Type B pancreatic cell (in vitro differentiated cells): ENCODE measurements at places on chromosomes 7 and 10. TPM values are rescaled to one million over a fixed set of nuclear protein-coding genes. Genes with fewer than 3 reads are reported as not detected.

DNA sequence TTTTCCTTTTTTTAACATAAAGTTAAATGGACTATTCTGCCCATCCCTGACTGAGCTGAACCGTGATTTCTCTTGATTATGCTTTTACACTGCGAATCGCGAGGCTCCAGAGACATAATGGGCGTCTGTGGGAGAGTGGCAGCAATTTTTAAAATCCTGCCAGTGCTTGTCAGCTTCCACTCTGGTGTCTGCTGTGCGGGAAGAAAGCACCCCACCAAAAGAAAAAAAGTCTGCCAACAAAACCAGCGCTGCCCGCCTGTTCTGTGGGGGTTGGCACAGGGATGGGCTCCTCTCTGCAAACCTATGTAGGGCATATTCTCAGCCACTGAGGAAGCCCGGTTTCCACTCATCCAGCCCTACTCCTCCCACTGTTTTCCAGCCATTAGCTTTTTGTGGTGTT lies 592.3 kb upstream of the GALNT17 start:
- DNase-seq = no peak

DNA sequence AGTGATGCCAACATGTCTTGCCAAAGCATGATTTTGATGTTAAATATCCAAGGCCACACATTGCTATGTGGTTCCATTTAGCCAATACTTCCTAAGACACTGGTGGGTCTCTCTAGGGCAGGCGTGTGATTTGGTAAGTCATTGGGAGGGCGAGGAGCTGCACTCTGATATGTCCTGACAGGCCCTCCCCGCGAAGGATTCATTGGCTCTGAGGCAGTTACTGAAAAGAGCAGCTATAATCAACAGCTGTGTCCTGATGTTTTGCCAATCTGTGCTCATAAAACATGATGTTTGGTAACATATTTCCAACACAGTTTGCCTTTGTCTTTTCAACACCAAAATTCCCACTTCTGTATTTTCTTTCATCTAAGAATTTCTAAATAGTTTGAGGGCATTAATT lies 646.7 kb downstream of the PARD3 start:
- no peak for DNase-seq

- no peak for DNase-seq
These were observed 122.3 kb upstream of the LYZL2 start for GRCh38 chr10:30751678-30752331.

GRCh38 chr10:99345350-99345749 lies 16.2 kb downstream of the CNNM1 start:
- no peak for DNase-seq

DNA sequence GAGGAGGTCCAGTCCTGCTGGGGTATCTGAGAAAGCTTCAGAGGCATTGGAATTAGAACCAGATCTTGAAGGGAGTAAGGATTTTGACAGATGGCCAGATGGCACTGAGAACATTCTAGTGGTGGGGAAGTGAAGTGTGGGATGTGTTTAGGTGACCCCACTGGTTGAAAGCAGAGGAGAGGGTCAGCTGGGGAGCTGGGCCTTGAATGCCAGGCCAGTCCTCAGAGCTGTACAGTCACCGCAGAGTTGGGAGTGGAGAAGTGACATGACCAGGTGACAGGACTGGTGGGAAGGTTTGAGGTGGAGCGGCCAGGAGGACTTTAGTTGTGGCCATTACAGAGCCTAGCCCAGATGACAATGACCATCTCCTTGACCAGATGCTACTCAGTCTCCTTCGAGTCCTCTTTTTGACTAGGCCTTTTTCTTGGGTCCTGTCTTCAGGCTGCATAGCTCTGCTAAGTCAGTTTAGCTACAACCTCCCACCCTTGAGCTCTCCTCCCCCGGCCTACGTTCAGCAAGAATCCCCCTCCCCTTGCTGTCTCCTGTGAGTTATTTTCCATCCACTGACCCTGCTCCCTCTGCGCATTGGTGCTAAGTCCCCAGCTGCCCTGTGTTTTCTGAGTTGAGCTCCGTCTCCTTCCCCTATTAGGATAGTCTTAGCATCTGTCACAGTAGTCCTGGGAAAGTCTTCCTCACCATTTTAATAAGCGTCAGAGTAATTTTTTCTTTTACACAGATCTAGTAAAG lies 56.3 kb downstream of the CCNY start:
- no peak for DNase-seq

GRCh38 chr10:133199488-133199885 lies 30.5 kb upstream of the UTF1 start:
- no peak for DNase-seq

- no peak for DNase-seq
These were observed 76.1 kb downstream of the CREB3L2 start for GRCh38 chr7:137925754-137926153.

- no peak for DNase-seq
These were observed 256.9 kb downstream of the INHBA start for GRCh38 chr7:41445946-41446345.

DNA sequence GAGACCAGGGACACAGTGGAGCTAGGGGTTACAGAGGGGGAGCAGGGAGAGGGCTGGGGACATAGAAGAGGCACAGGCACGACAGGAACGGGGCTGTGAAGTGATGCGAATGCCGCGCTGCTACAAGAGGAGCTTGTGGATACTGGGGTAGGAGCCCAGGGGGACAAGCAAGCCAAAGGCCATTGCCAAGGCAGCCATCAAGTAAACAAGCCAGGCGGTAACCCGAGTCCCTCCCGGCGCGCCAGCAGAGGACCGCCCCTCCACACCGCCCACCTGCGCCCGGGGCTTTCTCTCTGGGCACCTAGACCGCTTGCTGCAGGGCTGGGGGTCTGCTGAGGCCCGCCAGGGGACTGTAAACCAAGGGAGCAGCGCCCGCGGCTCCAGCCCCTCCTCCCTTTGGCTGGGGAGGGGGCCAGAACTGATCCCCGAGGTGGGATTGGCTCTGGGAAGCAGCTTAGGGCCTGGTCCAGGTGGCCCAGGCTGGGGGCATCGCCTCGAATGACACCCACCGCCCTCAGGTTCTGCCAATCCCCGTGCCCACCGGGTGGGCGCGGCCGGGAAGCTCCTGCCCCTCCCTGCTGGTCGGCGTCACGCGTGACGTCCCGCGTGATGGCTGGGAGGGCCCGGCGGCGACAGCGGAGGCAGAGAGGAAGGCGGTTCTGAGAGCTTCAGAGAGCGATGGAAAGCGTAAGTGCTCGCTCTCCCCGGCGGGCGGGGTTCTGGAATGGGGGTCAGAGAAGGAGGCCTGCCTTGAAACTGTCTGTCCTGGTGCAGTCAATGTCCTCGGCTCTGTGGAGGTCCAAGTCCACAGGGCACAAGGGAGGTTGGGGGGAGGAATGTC lies 982 bp downstream of the SFXN3 start:
- no peak for DNase-seq

DNA sequence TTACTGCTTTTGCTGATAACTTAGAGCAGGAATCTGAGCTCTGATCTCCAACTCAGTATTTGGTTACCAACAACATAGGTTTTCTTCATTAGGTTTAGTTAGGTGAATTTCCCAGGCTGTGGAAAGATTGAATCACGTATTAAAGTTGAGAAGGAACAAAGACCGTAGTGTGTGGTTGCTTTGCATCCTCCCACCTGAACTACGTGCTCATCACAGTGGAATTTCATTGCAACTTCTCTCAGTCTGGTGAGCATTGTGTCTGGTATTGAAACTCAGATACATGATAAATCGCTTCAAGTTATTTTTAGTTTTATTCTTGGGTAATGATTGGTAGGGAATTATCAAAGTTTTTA lies 139.4 kb upstream of the AKR1E2 start:
- DNase-seq = no peak

DNA sequence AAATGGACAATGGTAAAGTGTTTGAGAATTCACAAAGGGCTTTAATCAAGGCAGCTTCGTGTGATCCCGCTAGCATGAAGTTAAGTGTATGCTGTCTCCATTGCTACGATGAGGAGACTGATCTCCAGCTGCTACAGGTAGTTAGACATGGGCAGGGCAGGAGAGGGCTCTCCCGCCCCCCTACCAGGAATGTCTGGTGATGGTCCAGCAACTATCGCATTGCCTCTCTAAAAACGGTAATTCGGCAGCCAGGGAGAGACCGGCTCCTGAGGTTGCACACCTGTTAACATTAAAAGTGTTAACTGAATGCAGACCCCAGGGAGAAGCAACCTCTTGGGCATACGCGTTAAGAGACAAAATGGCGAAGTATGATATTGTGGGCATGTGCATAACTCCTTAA lies 37.9 kb downstream of the SVIL start:
- no peak for DNase-seq

GRCh38 chr10:69139961-69140360 lies 16.0 kb downstream of the VPS26A start:
- no peak for DNase-seq

GRCh38 chr7:28062197-28062991 lies 118.2 kb downstream of the JAZF1 start:
- no peak for DNase-seq

DNA sequence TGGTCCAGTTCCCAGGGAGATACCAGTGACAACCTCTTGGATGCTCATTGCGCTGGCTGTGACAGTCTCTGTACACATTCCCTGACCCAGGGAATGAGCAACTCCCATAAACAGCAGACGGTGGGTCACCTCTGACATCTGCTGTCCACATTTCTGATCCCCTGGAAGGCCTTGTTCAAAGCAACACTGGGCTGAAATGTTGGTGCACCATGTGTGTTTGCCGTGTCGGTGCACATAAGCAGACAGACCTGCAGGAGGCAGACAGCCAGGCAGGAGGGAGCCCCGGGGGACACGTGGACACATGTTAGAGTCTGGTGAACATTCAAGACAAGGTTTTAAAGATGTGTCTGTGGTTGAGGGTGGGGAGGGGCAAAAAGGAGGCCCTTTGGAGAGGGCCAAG lies 254.9 kb downstream of the PLXNA4 start:
- DNase-seq = no peak

DNA sequence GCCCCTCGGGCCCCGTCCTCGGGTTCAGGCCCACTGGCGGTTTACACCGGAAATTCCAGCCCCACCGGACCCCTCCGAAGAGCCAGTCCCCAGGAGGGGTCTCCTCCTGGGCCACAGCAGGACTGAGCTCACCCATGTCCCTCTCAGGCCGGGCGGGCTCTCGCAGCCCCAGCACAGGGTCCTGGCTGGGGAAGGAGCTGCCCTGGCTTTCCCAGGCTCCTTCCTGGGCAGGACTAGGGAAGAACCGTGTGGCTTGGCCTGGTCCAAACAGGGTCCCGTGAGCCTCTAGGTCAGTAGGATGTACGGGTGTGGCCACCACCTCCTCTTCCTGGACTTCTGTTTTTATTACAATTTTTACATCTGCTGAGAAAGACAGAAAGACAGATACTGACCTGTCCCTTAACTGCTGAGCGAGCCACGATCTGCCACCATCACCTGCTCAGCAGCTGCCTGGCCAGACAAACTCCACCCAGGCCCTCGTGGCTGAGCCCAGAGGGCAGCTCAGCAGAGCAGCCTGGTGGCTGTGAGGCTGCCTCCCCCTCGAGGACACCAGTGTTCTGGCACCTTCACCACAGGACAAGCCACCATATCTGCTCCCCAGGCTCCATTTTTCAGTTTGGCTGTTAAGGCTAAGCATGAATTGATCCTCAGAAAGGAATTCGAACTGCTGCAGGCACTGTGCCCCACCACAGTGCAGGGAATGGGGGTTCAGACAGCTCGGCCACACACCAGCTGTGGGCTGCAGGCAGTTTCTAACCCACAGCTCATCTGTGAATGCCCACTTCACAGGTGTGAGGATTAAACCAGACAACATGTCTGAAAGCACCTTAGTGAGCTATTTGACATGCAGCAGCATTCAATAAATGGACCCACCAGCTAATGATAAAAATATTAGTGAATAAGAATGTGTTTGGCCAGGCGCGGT lies 14.5 kb upstream of the ZNF777 start:
- peak; percentile 47 for DNase-seq

GRCh38 chr7:23383225-23383624 lies 84.1 kb downstream of the MALSU1 start:
- no peak for DNase-seq

The CNNM1 gene
- 1.7 and 2.0 TPM in 2 replicates for total RNA-seq

The PNLIPRP3 gene
- not detected in 2 replicates for total RNA-seq

The ABCB4 gene
- total RNA-seq = 1.00 and 1.6 TPM in 2 replicates

The ADCK2 gene
- total RNA-seq = 16.3 and 29.5 TPM in 2 replicates

The ZPBP gene
- total RNA-seq = not detected in 2 replicates

The C10orf105 gene
- 0.31 TPM in 1 of 2 replicates, not detected in the other for total RNA-seq

The PURB gene
- 24.8 and 29.0 TPM in 2 replicates for total RNA-seq

The MMRN2 gene
- 4.0 and 5.5 TPM in 2 replicates for total RNA-seq

The PON1 gene
- 0.99 and 3.0 TPM in 2 replicates for total RNA-seq

The JCAD gene
- 11.0 and 31.0 TPM in 2 replicates for total RNA-seq

The HOXA11 gene
- total RNA-seq = 1.2 TPM in 1 of 2 replicates, not detected in the other
